ENCODE measurements at places on chromosomes 4 and X. TPM values are rescaled to one million over a fixed set of nuclear protein-coding genes. Genes with fewer than 3 reads are reported as not detected.

The PCDH7 gene
- total RNA-seq, result not detected

The FOXP3 gene
- 82.1 TPM for total RNA-seq

The CENPU gene
- 74.7 TPM for total RNA-seq

The RAB39B gene
- 9.4 TPM for total RNA-seq

GRCh38 chr4:75904076-75904475, 1.8 kb upstream of the PPEF2 start:
- DNase-seq, result no peak

- no peak for DNase-seq
These were observed 107.2 kb downstream of the TRIML1 start for GRCh38 chr4:188246488-188246887.

- DNase-seq, result no peak
These were observed 179.7 kb upstream of the NDST4 start for GRCh38 chr4:115293093-115293462.

GRCh38 chr4:88350786-88351185, 27.9 kb upstream of the HERC6 start:
- no peak for DNase-seq

DNA sequence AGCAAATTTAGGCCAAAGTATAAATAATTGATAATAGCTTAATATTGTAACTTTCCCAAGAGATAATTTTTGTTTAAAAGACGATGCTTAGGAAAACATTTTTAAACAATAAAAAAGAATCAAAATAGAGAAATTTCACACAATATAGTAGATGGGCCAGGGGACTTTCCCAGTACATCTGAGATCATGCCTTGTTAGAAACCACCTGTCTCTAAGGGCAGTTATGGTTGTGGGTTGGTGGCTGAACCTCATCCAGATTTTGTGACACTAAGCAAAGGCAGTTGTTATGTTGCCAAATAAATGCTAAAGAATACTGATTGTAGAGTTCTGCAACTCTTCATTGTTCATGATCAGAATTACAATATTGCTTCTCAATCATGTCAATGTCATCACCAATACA, 270.6 kb downstream of the BANK1 start:
- no peak for DNase-seq

DNA sequence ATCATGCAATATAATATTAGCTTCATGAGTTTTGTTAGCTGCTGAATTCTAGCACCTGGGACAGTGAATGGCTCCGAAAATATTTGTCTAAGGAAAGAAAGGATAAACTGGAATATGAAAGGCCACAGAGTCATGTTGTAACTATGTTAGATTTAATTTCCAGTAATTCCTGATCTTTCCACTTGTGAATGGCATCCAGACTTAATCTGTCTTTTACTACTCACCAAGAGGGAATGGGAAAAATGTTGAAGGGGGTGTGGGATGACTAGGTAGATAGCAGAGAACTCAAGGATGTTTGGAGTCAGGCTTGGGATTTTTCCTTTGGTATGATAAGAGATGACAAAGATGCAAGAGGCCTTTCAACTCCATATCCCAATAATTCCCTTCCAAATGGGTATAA, 9.4 kb downstream of the ADH6 start:
- DNase-seq, result no peak

DNA sequence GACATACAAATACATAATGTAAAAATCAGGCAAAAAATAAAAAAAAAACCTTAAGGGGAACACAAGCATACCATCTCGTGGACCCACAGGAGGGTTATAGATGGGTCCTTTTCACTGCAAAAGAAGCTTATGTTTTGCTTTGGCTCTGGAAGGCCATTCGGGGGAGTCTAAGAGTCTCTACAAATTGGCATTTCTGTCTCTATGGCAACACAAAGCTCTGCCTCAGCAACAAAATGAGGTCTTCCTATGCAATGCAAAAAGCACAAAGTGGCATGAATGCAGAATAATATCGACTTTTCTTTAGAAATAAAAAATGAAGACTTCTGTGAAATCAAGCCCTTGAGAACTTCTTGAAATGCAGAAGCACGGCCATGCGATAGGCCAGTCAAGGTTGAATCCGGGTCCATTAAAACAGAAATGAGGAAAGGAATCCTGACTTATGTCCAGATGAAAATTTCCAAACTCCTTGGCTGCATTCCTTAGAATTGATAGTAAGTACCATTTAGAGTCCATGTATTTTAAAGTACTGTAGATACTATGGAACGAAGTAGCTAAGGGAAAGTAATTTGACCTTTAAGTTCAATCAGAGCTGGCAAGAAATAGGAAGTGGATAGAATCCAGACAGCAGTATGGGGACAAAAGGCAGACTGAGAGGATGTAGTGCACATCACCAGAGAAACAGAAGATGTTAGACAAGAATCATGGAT, 63.7 kb upstream of the PDLIM3 start:
- DNase-seq, result no peak

DNA sequence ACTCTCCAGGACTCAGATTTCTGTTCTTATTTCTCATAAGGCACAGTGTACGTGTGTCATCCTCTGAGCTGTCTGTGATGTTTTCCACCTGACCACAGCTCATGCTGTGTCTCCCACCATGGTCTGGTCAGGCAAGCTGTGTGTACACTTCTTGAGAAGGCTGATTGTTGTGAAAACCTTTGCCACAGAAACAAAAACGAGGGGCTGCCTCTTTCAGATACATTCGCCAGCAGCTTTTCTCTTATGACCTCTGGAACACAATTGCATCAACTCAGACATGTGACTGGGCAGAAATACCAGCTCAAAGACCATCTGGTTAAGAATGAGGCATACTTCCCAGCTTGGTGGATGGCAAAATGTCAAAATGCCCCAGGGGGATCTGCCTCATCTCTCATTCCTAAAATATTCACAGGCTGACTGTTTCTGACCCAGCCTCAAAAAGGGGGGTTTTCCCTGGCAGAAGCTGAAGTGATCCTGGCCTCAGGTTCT, 46.1 kb downstream of the PGRMC2 start:
- no peak for DNase-seq

DNA sequence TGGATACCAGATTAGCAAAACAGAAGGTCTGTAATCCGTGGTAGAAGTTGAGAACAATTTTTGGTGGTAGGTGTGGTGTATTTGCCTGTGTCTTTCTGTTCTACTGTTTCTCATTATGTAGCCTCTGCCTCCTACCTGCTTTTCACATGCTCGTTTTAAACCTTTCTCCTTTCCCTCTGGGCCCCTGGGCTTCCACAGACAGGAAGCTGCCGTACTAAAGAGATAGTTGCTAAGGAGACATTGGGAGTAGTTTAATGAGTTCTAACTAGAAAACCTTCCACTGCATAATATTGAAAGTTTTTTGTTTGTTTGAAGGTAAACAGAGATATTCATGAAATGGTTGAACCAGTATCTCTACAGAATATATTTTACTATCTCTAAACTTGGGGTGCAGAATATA, 107.8 kb downstream of the STOX2 start:
- DNase-seq, result no peak
